GF-D8 (cell line): ENCODE measurements at places on chromosomes 7 and 10.

DNA sequence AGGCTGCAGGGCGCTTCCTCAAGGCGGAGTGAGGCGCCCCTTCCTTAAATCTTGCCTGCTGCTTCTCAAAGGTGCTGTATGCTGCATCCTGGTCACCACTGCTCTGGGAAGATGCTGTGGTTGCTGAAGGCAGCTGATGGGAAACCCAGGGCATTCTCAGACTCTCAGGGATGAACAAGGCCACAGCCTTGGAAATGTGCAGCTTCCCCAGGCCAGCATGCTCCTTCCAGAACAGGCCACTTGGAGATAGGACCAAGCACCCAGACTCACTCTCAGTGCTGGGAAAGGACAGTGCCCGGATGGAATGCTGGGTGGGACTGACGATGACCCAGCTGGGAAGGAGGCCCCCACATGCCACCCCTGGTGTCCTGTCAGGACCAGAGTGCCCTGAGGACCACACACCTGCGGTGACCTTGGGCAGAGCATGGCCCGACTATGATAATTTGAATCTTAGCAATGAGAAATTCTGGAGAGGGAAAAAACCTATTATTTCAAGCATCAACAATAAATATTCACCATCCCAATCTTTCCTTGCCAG, 235.5 kb downstream of the TNS3 start:
- no peak for DNase-seq

- DNase-seq, result no peak
These were observed 13.5 kb upstream of the VDAC2 start for GRCh38 chr10:75197066-75197465.

GRCh38 chr7:90596671-90597562, 796 bp downstream of the CDK14 start:
- no peak for DNase-seq

DNA sequence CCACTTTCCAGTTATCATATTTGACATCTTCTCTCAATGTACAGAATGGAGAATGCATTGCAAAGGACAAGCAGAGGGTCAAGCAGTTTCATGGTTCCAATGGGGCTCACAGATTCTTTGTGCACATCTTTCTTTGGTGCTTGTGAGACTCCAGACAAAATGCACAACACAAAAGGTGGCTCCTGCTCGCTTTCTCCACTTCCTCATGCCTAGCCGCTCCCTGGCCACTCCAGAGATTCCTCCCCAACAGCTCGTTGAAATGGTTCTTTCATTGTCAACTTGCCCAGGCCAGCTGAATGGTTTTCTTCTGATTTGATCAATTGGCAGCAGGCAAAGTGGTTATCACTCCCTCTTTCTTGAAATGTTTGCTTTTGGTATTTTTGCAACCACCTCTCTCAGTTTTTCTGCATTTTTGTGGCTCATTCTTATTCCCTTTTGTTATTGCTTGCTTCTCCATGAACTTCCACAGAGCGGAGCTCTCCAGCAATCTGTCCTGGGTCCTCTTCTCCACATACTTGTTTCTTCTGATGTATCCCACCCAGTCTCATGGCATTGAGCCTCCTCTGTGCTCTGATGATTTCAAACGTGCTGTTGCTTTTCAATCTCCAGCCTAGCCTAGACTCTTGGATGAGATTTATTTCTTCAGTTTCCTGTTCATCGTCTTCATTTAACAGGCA, 507.8 kb upstream of the MKI67 start:
- no peak for DNase-seq

DNA sequence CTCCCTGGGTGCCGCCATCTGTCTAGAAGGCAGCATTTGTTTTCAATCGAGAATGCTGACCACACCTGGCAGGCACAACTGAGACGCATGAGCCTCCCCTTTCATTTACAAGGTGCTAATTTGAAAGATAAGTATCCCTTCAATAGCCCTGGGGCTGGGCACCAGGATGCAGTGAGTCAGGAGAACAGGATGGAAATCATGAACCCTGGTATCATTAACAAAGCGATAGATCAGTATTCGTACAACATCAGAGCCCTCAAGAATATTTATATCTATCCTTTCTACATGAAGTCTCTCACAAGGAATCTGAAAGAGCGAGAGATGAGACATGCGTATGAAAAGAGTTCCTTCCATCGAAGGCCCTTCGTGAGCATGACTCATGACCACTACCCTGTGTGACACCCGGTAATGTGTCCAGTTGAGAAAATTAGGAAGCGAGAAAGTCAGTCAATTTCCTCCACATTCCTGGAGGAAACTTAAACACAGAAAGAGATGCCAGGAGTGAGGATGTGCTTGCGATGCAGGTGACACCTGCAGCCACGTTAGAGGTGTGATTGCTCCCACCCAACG, 123.1 kb upstream of the PITRM1 start:
- no peak for DNase-seq

- peak; percentile 89 for DNase-seq
These were observed 19.1 kb downstream of the DNAJB12 start for GRCh38 chr10:72335394-72336258.

GRCh38 chr7:66522518-66522917, 106.2 kb upstream of the KCTD7 start:
- DNase-seq, result no peak

DNA sequence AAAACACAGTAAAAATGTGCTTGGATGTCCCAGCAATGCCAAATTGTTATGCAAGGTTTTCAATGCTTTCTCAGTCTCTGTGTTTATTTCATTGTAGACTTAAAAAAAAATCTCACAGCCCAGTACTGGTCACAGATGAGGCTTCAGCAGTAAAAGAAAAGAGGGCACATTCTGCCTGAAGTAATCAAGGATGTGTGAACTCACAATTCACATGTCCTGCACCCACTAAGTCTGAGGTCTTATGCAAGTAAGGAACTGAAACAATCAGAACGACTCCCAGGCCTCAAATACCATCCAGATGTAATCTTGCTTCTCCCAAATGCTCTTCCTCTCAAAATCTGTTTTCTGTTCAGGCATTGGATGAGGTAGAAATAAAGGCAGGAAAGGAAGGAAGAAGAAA, 33.7 kb downstream of the ADRB1 start:
- DNase-seq, result no peak

GRCh38 chr7:109259151-109259550, 689.5 kb downstream of the DNAJB9 start:
- DNase-seq, result no peak

- DNase-seq, result no peak
These were observed 240.8 kb downstream of the ARHGAP12 start for GRCh38 chr10:31687663-31688482.

- DNase-seq, result no peak
These were observed 187.8 kb downstream of the GNAT3 start for GRCh38 chr7:80324032-80324431.

- no peak for DNase-seq
These were observed 117.2 kb downstream of the C7orf25 start for GRCh38 chr7:42794673-42795072.

DNA sequence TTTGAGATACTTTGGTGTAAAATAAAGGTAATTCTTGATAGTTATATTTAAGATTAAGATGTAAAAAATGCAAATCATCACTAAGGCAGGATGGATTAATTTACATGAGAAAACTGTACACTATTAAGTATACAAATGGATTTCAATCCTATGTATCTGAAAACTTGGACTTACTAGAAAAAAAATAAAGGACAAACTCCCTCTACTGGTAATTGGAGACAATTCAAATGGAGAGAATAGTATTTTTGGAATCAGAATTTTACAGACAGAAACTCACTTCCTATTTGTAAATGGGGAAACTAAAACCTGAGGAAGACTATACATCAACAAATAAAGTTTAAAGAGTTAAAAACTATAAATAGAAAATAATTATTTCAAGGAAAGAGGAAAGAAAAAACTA, 62.6 kb downstream of the CUL2 start:
- peak; percentile 51 for DNase-seq

GRCh38 chr10:27625452-27626211, 120.0 kb downstream of the MKX start:
- no peak for DNase-seq

DNA sequence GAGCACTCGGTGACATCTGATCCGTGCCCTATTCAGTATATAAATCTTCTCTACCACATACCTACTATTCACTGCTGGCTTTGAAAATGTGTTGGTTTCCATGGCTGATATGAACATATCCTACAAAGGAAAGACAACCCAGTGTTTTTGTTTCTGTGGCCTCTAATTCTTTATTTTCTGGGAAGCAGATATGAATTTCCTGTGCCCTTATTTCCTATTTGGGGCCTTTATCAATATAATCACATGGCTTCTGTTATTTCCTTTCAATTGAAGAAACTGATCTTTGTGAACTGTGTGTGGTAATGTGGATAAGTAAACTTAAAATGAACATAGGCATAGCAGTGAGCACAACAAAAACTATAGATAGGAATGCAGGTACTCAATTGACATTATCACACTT, 10.6 kb downstream of the CCNJ start:
- no peak for DNase-seq

- no peak for DNase-seq
These were observed 186.8 kb downstream of the PARD3 start for GRCh38 chr10:34628174-34628796.

GRCh38 chr7:74525881-74526280, 72.2 kb downstream of the GTF2IRD1 start:
- DNase-seq, result no peak

DNA sequence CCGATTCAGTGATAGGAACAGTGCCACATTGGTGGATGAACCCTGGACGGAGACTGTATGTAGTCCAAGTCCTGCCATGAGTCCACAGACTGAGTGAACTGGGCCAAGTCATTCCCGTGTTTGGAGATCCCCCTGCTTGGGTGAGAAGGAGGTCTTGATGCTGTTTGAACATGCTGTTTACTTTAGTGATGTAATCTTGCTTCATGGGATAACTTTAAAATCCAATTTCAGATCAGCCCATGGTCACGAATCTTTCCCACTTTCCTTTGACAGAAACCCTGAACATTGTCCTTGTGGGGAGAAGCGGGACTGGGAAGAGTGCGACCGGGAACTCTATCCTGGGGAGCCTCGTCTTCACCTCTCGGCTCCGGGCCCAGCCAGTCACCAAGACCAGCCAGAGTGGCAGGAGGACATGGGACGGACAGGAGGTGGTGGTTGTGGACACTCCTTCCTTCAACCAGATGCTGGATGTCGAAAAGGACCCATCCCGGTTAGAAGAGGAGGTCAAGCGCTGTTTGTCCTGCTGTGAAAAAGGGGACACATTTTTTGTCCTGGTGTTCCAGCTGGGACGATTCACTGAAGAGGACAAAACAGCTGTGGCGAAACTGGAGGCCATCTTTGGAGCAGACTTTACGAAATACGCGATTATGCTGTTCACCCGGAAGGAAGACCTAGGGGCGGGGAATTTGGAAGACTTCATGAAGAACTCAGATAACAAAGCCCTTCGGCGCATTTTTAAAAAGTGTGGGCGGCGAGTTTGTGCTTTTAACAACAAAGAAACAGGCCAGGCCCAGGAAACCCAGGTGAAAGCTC, 26.6 kb downstream of the GIMAP8 start:
- DNase-seq, result no peak

DNA sequence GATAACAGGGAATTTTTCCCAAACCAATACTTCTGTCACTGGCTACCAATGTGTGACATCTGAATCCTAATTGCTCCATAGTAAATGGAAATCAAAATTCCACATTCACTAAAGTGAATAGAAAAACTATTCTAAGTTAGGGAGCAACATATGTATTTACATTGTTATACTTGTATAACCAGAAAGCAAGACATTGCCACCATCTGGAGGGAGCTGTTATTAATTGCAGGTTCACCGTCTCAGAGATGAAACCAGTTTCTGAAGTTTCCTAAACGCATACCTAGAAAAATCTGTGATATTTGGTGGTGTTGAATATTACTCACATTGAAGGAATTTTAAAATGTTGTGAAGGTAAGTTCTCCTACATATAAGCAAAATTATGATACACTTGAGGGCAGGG, 390.1 kb downstream of the NXPH1 start:
- DNase-seq, result no peak

DNA sequence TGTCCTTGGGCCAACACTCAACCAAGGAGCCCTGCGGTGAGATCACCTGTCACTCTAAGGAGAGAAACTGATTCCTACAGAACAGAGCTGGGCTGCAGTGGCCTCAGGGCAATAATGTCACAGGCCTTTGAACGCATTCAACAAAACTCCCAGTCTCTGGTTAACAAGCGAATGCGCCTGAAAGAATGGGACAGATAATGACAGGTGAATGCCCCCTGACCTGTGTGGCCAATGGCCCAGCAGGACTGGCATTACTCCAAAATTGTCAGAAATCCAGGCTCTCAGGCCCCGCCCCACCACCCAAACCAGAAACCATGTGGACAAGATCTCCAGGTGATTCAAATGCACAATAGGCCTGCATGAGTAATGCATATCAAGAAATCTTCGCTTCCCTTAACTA, 277.7 kb upstream of the KLF6 start:
- no peak for DNase-seq

GRCh38 chr7:36283711-36284130, 105.9 kb upstream of the ANLN start:
- peak; percentile 100 for DNase-seq

DNA sequence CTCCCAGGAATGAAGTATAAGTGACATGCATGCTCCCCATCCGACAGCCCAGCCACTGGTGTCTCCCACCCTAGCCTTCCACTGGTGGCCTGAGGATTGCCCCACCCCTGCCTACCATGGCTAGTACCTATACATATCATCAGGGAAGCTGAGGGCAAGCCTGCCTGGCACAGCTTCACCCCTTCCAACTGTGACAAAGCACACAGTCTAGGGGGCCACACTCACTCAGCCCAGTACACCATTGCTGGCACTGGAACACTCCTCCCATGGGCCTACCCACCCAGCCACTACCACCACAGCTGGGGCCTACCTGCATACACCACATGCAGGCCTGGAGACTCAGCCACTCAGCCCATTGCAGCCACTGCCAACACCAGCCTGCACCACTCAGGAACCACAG, 393.1 kb upstream of the STEAP1 start:
- DNase-seq, result no peak

DNA sequence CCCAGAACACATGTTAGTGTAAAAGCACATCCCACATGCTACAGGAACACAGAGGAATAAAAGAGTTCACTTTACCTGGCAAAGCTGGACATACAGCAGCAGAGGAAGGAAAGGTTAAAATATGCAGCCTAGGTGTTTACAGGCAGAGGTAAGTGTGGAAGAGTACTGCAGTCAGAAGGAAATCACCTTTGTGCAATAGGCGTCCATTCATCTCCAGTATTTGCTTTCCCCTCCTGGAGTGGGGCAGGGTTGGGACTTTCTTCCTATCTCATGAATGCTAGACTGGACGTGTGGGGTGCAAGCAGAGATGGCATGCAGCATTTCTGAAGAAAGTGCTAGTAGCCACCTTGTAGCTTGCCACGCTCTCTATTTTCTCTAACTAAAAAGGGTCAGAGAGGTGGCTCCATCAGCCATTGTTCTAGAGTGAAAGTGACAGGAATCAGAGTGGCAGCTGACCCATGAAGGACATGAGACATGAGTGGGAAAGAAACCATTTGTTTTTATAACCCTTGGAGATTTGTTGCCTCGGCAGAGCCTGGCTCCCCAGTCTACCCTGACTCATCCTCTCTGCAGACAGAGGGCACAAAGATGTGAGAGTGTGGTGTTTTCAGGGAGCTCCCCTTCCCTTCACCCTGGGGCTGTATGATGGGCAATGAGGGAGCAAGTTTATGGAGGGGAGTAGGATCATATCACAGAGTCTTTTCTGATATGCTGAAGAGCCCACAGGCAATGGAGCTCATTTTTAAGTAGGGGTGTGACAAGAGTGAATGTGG, 101.2 kb upstream of the SEC61G start:
- no peak for DNase-seq
